H9 (cell line): ENCODE measurements at places on chromosomes 2 and 18.

DNA sequence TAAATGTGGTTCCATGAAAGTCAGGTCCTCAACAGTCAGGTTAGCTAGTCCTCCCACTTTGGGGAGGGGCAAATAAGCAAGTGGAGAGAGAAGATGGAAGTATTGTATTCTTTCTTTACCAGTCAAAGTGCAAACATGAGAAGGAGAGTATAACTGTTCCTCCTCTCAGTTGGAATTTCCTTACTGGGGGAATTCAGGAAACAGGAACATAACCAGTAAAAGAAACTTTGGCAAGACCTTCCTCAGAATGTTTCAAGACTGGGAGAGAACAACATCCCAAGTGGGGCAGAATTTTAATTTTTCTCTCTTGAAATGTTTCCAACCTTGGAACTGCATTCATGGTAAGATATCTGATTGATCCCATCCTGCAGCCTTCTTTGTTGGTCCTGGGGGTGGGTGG lies 552.4 kb upstream of the TNP1 start:
- no peaks in the 10 kb centered on the region for H3K36me3 ChIP-seq
- no peak overlapping the region for H3K27ac ChIP-seq
- no peaks in the 10 kb centered on the region for H3K4me1 ChIP-seq
- H3K4me3 ChIP-seq, result no peak overlapping the region
- no peaks in the 10 kb centered on the region for H3K27me3 ChIP-seq
- DNase-seq, result no peak

DNA sequence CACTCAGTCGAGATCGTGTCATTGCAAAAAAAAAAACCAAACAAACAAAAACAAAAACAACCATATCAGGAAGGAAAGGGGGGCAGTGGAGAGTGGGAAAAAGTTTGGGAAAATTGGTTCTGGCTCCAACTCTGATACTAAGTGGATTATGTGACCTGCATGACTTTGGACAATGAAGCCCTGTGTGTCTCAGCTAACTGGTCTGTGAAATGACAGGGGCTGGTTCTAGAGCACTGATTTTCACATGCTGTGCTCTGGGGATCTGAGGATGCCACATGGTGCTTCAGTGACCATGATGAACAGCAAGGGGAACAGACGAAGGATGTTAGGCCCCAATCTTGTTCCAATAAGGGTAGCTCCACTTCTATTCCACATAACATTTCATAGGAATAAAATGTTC lies 157.4 kb upstream of the DNMT3A start:
- no peak overlapping the region for H3K27ac ChIP-seq
- no peak overlapping the region for H3K4me3 ChIP-seq
- H3K4me1 ChIP-seq, result no peaks in the 10 kb centered on the region

DNA sequence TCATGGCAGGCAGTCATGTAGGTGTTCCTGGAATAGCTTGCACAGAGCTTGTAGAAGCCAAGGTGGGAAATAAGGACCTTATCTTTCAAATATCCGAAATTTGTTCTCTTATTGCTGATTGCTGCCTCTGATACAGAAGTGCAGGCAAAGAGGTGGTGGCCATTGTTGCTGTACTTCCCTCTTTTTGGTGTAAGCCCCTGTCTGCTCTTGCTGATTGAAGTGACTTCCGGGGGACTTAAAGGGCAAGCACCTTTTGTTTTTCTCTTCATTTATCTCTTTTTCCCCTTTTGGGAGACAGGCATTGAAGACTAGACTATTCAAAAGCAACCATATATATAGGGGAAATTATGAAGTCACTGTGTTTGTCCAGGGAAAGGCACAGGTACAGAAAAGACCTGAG lies 131.6 kb upstream of the OTX1 start:
- H3K4me3 ChIP-seq, result no peak overlapping the region
- H3K27ac ChIP-seq, result no peak overlapping the region
- DNase-seq, result no peak
- H3K4me1 ChIP-seq, result no peaks in the 10 kb centered on the region

DNA sequence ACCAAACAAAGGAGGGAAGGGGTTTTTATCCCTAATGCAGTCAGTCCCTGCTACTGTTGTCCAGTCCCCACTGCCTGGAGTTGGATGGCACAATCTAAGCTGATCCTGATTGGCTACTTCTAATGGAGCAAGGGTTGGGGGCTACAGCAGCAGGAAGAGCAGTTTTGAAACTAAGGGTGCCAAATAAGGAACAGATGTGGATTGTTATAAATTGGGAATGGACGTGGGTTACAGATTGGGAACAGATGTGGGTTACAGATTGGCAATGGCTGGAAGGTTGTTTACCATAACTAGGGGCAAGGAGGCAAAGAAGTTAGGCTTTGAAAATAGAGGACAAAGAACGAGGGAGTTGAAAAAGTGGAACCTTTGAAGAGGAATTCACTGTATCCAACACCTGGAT lies 16.0 kb upstream of the PROM2 start:
- no peak overlapping the region for H3K4me3 ChIP-seq
- H3K27ac ChIP-seq, result no peak overlapping the region
- H3K4me1 ChIP-seq, result no peaks in the 10 kb centered on the region
- H3K27me3 ChIP-seq, result no peaks in the 10 kb centered on the region
- no peak for DNase-seq

DNA sequence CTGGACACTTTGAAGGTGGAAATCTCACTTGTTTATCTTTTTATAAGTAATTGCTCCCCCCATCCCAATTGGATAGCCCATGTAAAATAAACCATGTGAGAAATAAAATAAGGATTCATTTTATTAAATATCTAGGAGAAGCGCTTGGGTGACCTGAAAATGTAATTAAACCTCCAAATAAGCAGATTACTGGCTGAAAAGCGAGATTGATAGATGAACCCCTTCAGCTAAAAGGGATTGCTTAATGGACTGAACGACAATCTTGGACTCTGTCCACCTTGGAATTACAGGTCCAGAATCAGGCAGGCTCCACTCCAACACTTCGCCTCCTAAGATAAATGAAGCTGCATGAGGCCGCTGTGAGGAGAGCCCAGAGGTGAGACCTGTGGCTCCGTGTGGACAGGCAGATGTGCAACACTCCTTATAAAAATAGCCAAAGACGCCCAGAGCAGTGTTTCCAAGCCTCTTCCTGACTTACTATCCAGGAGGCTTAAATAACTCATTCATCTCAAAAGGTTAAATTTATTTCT lies 441.5 kb downstream of the MTX2 start:
- H3K36me3 ChIP-seq, result no peaks in the 10 kb centered on the region
- no peak overlapping the region for H3K27ac ChIP-seq
- no peaks in the 10 kb centered on the region for H3K27me3 ChIP-seq
